ENCODE measurements at places on chromosomes 1 and 21.

DNA sequence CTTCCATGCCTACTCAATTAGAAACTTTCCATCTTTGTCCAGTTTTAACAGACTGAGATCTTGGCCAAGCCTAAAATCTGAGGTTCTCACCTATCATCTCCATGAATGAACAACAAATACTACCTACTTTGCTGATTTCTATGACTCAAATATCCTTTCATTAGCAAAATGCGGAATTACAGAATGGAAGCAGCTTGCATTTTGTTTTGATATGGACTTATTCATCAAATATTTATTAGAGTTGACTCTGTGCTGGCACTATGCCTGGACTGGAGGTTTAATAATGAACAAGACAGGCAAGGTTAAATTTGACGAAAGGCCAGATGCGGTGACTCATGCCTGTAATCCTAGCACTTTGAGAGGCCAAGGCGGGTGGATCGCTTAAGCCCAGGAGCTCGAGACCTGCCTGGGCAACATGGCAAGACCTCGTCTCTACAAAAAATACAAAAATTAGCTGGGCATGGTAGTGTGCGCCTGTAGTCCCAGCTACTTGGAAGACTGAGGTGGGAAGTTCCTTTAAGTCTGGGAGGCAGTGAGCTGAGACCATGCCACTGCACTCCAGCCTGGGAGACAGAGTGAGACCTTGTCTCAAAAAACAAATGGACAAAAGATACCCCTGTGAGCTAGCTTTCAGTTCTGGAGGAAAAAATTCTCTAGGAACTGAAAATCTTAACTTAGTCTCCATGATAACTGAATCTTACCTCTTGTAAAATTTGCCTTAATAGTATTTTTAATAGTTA is 29.4 kb upstream of the SOD1 start:
- DNase-seq, result no peak

DNA sequence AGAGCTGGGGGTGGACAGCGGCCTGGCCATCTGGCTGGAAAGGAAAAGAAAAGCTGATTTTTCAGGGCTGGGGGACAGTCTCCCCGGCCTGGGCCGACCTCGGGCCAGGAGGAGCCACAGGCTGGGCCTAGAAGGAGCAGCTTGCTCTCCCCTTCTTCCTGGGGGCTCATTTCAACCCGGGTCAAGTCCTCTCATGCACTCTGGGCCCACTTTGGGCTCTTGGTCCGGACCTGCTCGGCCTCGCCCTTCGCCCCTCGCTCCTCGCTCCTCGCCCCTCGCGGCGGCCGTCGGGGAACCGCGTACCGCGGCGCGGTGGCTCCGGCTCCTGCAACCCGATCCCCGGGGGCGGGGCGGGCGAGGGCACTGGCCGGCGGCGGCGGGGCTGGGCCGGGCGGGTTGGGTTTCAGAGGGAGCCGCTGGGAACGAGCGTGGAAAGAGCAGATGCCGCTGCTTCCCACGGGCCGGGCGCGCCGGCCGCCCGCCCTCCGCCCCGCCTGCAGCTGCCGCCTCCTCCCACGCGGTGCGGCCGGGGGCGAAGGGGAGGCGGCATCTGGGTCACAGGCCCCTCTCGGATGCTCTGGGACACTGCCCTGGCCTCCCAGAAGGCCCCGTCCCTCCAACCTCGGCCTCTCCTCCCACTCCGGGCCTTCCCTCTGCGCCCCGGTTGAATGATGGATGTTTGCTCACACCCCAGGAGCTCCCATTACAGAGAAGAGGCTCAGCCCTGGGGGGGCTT is 6.6 kb downstream of the HEYL start:
- no peak for DNase-seq

DNA sequence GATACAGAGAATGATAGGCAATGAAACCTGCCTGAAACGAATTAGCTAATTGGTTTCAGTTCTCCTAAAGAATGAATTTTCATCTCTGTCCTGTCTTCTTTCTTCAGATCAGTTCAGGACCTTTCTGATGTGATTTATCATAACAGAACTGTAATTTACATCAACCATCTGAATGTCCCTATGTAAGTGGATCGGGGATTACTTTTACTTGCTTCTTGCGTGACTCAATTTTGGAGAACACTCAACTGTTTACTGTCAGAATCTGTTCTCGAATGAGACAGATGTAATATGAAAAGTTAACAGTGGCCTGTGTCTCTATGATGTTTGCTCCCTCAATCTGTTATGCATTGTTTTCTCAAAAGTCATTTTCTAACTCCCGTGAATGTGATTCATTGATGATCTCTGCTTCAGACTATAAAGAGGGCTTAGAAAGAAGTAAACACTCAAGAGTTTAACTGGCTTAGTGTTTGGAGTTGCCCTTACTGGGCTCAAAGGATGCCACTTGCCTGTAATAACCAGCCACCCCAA is 111.0 kb downstream of the GABPA start:
- DNase-seq, result no peak

DNA sequence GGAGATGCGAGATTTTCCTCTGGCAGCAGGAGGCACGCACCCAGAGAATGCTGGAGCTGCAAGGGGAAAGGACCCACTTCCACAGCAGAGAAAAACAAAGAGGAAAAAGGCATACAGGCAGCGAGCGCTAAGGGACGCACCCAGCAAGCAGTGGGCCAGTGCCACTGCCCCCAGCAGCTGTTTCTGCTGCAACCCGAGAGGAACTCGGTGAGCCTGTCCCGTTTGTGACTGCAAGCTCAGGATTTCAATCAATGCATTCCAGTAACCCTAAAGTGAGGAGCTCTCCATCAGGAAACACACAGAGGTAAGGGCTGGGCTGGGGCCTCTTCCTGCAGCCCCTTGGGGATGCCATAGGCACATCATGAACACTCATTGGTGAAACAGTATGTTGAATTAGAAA is 58.7 kb downstream of the ACP6 start:
- no peak for DNase-seq

- DNase-seq, result no peak
Measured at GRCh38 chr1:186165303-186165702, 209.8 kb downstream of the TPR start.

DNA sequence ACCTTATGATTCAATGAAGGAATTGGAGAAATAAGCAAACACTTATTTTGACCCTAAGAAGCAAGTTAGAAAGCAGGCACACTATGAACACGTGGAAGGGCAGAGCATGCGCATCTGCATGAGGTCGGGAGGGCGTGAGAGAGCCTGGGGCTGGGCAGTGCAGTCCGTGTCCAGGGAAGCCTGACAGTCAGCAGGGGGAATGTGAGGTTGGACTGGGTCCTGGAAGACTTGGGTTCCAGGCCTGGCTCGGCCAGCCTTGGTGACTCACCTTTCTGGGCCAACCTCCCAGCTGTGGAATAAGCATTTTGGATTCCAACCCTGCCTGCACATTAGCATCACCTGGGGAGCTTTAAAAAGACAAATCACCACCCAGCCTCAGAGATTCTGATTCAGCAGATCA is 26.6 kb upstream of the LMX1A start:
- no peak for DNase-seq

DNA sequence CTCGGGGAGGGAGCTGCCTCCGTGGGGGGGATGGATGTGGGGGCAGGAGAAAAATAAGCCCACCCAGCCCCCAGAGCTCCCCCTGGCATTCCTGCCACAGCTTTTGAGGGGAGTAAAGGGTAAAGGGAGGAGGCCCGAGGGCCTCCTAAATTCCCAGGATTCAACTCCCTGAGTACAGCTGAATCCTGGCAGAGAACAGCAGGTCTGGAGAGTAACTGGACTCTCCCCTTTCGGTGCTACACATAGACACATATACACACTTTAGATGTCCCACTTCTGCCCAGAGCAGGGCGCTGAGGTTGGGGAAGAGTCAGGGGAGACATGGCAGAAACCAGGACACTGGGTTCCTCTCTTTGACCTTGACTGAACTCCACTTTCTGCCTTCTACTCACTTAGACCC is 3.0 kb downstream of the KIRREL1 start:
- DNase-seq, result no peak

- DNase-seq, result no peak
Measured at GRCh38 chr1:47711184-47711847, 273.5 kb downstream of the FOXD2 start.

DNA sequence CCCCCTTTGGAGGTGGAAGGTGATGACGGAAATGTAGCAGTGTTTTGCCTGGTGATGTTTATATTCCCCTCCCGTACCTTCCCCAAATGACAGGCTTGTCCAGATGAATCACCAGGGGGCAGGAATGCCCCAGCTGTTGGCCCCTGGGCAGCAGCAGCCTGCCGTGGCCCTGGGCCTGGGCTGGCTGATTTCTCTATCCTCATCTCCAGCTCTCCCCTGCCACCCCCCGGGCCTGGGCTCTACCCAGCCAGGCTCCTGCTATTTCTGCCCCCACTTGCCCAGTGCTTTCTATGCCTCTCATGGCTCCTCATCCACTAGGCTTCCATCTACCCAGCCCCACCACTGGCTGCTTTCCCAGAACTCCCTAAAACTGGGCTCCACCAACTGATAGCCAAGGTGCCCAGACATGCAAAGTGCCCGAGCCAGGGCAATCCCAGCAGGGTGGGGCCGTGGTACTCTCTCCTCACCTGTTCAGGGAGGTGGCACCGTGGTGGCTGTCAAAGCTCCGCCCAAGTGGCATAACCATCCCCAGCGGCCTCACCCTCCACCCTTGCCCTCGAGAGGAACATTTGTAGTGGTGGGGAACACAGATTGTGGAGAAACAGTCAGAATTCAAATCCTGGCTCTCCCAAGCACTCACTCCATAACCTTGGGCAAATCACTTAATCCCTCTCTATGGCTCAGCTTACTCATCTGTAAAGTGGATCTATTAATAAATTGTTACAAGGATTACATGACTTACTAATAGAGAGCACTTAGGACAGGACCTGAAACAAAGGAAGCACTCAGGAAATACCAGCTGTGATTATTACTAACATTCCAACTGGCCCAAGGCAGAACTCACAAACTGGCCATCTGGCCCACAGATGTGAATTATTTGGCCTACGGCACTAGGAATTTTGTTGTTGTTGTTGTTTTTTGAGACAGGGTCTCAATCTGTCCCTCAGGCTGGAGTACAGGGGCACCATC is 12.8 kb upstream of the ECE1 start:
- no peak for DNase-seq

DNA sequence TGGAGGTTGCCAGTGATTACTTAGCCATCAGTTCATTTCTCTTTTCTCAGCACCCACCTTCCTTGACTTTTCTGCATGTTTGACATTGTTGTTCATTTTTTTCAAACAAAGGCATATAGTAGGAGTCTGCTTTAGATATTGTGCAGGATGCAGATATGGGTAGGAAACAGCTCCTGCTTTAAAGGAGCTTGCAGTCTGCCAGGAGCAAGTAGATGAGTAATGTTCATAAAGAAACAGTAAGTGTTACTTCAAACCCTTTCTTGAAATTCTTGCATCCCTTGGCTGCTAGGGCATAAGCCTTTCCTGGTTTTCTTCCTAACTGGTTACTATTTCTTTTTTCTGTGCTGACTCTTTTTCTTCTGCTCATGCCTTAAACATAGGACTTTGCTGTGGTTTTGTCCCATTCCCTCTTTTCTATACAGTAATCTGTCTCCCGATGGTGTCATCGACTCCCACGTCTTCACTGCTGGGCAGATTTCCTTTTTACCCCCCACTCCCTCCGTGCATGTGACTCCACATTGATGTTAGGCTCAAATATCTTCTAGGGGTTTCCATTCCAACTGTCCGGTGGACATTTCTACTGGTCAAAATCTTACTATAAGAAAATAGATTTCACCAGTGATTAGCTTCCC is 20.4 kb downstream of the PTGFRN start:
- DNase-seq, result no peak

DNA sequence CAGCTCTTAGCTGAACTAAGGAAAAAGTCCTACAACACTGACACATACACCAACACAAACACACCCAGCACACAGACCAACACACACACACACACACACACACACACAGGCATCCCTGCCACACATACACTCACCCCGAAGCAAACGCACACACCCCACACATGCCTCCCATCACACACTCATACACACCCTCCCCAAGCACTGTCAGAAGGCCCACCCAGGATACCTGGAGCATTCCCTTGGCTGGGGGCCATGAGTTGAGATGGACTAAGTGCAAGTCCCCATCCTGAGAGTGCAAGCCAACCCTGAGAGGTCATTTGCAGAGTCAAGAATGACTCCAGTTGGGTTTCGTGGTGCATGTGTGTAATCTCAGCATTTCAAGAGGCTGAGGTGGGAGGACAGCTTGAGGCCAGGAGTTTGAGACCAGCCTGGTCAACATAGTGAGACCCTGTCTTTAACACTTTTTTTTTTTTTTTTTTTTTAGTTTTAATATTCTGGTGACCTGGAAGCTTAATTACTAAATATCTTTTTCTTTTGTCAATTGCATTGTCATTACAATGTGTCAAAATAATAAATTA is 117.3 kb downstream of the RHOU start:
- DNase-seq, result no peak

DNA sequence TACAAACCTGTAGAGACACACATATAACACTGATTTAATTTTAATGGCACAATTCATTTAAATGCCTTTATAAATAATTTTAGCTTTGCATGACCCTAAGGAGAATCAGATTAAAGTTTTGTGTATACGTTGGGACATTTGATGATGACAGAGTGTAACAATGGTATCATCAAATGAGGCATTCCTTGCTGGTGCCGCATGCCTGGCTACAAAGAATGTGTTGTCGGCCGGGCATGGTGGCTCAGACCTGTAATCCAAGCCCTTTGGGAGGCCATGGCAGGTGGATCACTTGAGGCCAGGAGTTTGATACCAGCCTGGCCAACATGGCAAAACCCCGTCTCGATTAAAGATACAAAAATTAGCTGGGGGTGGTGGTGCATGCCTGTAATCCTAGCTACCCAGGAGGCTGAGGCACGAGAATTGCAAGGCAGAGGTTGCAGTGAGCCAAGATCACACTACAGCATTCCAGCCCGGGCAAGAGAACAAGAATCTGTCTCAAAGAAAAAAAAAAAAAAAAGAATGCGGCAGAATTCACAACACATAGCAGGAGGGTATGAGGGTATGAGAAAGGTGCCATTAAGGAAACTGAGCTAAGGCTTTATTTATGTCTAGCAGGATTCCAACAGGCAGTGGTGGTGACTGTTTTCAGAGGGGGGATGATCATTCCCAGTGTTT is 58.9 kb downstream of the PTPN14 start:
- no peak for DNase-seq

DNA sequence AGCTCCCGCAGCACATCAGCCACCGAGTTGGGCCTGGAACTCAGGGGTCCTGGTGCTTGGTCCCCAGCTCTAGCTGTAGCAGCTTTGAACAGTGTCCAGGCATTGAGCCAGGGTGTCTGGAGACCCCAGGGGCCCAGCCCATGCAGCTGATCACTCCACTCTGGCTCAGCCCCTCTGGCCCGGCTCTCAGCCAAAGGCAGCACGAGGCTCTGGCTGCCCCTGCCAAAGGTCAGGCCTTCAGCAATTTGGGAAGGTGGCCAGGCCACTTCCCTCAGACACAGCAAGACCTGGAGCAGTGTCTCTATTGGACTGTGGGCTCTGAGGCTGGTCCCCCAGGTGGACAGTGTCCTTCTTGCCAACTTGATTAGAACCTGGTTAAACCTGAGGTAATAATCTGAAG is 34.4 kb upstream of the RNF19B start:
- no peak for DNase-seq

- DNase-seq, result no peak
Measured at GRCh38 chr1:11354893-11355553, 82.0 kb downstream of the UBIAD1 start.

- no peak for DNase-seq
Measured at GRCh38 chr1:88399690-88400089, 284.4 kb upstream of the PKN2 start.

GRCh38 chr1:203128716-203129500 is 1.4 kb downstream of the ADORA1 start:
- DNase-seq, result no peak

GRCh38 chr21:45403133-45403824 is 1.7 kb upstream of the COL18A1 start:
- DNase-seq, result no peak
